ENCODE measurements at places on chromosomes 11 and 22. TPM values are rescaled to one million over a fixed set of nuclear protein-coding genes. Genes with fewer than 3 reads are reported as not detected.

Gene SLC25A1
- total RNA-seq = 46.4 TPM

Gene SYT7
- total RNA-seq = 0.19 TPM

Gene LRRN4CL
- total RNA-seq = 0.09 TPM

Gene MLC1
- total RNA-seq = 0.09 TPM

Gene PLA2G3
- not detected for total RNA-seq

Gene TMEM25
- total RNA-seq = 12.6 TPM

Gene RFPL1
- not detected for total RNA-seq

Gene GRK3
- 0.81 TPM for total RNA-seq

Gene GGTLC3
- total RNA-seq = not detected

Gene TBX1
- 6.5 TPM for total RNA-seq

Gene SIK3
- total RNA-seq = 10.8 TPM

Gene OLFML1
- 0.09 TPM for total RNA-seq

Gene NEFH
- 0.63 TPM for total RNA-seq

Gene OR8D1
- not detected for total RNA-seq

Gene PPP2R5B
- 14.5 TPM for total RNA-seq

Gene APOA5
- total RNA-seq = not detected

Gene LMNTD2
- total RNA-seq = 0.36 TPM

Gene OR6T1
- not detected for total RNA-seq

Gene C11orf87
- total RNA-seq = not detected

Gene RAB36
- 1.0 TPM for total RNA-seq

Gene NOL12
- total RNA-seq = 37.4 TPM

Gene E2F8
- 1.0 TPM for total RNA-seq

Gene MMP13
- total RNA-seq = not detected

Gene MUC2
- under 0.01 TPM for total RNA-seq

Gene MRGPRX3
- 0.09 TPM for total RNA-seq

Gene KCNK4
- not detected for total RNA-seq

Gene PDXP
- 7.2 TPM for total RNA-seq

Gene APOL3
- total RNA-seq = 31.8 TPM

Gene LRRC4C
- total RNA-seq = not detected

Gene OR4C11
- total RNA-seq = not detected

Gene CASP5
- total RNA-seq = 0.09 TPM

Gene DSCAML1
- not detected for total RNA-seq

Gene TRIM51
- not detected for total RNA-seq

Gene SSTR3
- total RNA-seq = not detected

Gene CHRM1
- not detected for total RNA-seq

Gene TRIM34
- 14.8 TPM for total RNA-seq

Gene SCGB2A2
- not detected for total RNA-seq

Gene DRD4
- total RNA-seq = not detected

Gene CRYBA4
- total RNA-seq = not detected

Gene OR8G1
- total RNA-seq = not detected

Gene CCDC86
- 13.9 TPM for total RNA-seq

Gene NAALAD2
- total RNA-seq = under 0.01 TPM

Gene KRTAP5-11
- not detected for total RNA-seq

Gene CTTN
- total RNA-seq = 290 TPM

Gene OR5B2
- total RNA-seq = not detected

Gene SLC29A2
- total RNA-seq = 0.28 TPM
